ENCODE measurements at places on chromosomes 5 and 9. TPM values are rescaled to one million over a fixed set of nuclear protein-coding genes. Genes with fewer than 3 reads are reported as not detected.

The IL3 gene
- polyA plus RNA-seq: not detected

The CDX1 gene
- 196 TPM for polyA plus RNA-seq

DNA sequence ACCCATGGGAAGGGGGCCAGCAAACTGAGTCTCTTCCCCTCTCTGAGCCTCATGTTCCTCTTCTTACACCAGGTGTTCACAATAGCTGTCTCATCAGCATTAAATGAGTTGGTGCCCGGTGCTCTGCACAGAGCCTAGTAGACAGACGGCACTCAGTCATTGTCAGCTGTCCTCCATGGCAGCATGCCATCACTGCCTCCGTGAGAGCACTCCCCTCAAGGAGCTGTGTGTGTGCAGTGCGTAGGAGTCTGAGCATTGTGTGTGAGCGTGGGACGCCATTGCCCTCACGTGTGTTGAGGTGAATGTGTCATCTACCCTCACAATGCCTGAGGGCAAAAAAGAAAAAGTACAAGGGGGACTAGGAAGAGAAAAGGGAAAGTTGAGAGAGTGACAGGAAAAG, 536.5 kb downstream of the CDK5RAP2 start:
- no peak overlapping the region for H3K27ac ChIP-seq
- no peaks in the 10 kb centered on the region for H3K4me1 ChIP-seq
- DNase-seq: no peak

DNA sequence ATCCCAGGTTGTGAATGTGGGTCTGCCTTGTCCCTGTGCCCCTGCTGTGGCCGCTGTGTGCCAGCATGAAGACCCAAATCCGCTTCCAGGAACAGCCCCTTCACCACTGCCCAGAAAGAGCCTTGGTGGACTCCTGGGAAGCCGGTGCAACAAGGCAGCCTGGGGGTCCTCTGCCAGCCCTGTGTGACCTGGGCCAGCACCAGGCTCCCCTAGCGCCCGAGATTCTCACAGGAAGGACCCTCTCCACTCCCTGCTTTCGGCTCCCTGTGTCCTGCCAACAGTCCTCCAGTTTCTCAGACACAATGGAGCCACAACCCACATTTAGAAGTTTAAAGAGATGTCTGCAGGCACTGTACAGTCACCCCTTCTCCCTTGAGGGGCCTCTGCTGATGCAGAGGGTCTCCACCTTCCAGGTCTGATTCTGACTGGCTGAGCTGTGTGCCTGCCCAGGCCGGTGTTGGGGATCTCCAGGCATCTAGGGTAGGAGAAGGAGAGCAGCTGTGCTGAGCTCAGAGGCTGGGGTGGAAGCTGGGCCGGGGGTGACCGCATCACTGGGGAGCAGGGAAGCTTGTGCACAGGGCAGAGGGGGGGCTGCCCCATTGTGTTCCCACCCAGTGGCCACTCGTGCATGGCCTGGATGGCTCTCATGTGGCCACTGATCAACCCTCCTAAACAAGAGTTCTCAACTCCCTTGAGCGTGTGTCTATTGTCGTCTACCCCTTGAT, 174.0 kb downstream of the IRX2 start:
- no peaks in the 10 kb centered on the region for H3K36me3 ChIP-seq
- H3K4me3 ChIP-seq: no peak overlapping the region
- DNase-seq: no peak

- H3K27me3 ChIP-seq: peaks cover 27% of the 10 kb centered on the region
- no peaks in the 10 kb centered on the region for H3K4me1 ChIP-seq
- no peaks in the 10 kb centered on the region for H3K36me3 ChIP-seq
These were observed 10.7 kb upstream of the POU4F3 start for GRCh38 chr5:146327989-146328388.

DNA sequence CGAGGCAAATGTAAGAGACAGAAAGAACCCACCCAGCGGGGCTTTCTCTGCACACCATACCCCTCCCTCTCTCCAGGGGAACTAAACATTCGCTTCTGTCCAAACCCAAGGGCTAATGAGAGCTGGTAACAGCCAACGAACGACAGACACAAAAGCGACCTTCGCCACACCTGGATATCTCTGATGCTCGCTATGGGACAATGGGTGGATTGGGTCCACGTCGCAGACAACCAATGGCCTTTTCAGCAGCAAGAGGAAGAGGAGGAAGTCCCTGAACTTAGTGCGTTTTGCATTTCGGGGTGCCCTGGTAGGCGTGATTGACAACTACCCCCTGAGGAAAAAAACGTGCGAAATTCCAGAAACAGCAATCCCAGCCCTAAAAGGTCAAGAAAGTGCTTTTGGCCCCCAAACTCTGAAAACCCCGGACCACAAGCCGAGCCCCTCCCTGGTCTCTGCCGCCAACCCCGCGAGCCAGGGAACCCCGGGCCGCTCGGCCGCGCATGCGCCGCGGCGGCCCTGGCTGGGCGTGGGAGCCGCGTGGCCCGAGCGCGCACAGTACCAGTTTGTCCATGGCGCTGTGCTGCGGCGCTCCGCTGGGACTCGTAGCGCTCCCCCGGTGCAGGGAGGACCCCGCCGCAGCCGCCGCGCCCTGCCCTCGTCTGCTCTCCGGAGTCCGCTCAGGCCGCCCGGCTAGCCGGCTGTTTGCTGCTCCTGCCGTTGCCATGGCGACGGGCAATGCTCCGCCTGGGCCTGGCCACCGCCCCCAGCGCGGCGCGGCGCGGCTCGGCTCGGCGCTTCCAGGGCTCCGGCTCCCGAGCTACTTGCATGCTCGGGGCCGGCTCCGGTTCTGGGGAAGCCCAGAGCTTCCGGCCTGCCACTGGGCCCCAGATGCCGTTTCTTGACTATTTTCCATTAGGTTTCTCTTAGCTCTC, 66.9 kb upstream of the DNAH5 start:
- no peak overlapping the region for H3K27ac ChIP-seq
- peak overlapping the region; percentile 30 for H3K4me3 ChIP-seq
- DNase-seq: peak; percentile 84
- no peaks in the 10 kb centered on the region for H3K36me3 ChIP-seq
- H3K27me3 ChIP-seq: peaks cover 36% of the 10 kb centered on the region

- no peaks in the 10 kb centered on the region for H3K4me1 ChIP-seq
- no peak overlapping the region for H3K27ac ChIP-seq
- no peak overlapping the region for H3K4me3 ChIP-seq
- no peak for DNase-seq
- no peaks in the 10 kb centered on the region for H3K36me3 ChIP-seq
- H3K27me3 ChIP-seq: no peaks in the 10 kb centered on the region
These were observed 201.6 kb upstream of the IRX1 start for GRCh38 chr5:3393920-3394597.

DNA sequence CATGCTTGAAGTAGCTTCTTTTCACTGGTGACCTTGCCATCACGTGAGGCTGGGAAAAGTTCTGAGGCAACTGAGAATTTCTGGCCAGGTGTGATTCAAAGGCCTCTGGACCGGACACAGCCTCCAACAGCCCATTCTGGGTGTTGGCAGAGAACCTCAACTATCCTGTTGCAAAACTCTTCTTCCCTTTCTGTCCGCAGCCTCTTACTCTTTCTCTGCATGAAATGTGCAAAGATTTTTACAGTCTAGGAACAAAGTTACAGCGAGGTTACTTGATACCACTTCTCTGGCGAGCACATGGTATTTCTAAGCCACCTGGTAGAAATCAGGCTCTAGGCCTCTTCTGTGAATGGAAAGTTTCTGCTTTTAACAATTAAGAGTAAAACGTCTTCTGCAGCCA, 79.2 kb downstream of the FREM1 start:
- DNase-seq: no peak
- peaks cover 6% of the 10 kb centered on the region for H3K36me3 ChIP-seq
- no peak overlapping the region for H3K27ac ChIP-seq
- no peak overlapping the region for H3K4me3 ChIP-seq
- no peaks in the 10 kb centered on the region for H3K4me1 ChIP-seq
- H3K27me3 ChIP-seq: no peaks in the 10 kb centered on the region

DNA sequence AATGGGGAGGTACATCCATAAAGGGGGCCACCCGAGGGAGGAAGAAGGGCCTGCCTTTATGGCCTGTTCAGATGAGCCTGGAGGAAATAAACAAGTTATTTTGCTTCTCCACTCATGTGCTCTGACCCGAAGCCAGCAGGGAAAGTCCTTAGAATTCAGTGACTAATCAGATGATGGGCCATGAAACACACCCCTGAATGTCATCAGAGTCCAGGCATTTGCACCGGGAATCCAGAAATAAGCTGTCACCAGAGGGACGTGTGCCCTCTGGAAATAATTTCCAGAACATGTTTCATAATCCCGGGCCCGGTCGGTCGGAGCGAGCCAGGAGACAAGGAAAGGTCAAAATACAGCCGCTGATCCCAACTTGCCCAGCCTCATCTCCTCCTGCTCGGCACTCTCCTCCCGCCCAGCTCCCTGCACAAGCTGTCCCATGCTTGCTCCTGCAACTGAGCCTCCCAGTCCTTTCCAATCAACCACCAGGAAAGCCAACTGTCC, 73.6 kb upstream of the ZNF622 start:
- peak overlapping the region; percentile 95 for H3K27ac ChIP-seq
- peaks cover 16% of the 10 kb centered on the region for H3K4me1 ChIP-seq
- H3K4me3 ChIP-seq: no peak overlapping the region
- H3K36me3 ChIP-seq: no peaks in the 10 kb centered on the region

- peak; percentile 16 for DNase-seq
- H3K4me3 ChIP-seq: no peak overlapping the region
- no peaks in the 10 kb centered on the region for H3K27me3 ChIP-seq
These were observed 41.3 kb downstream of the HABP4 start for GRCh38 chr9:96491079-96491879.

The GRXCR2 gene
- polyA plus RNA-seq: 0.03 TPM

DNA sequence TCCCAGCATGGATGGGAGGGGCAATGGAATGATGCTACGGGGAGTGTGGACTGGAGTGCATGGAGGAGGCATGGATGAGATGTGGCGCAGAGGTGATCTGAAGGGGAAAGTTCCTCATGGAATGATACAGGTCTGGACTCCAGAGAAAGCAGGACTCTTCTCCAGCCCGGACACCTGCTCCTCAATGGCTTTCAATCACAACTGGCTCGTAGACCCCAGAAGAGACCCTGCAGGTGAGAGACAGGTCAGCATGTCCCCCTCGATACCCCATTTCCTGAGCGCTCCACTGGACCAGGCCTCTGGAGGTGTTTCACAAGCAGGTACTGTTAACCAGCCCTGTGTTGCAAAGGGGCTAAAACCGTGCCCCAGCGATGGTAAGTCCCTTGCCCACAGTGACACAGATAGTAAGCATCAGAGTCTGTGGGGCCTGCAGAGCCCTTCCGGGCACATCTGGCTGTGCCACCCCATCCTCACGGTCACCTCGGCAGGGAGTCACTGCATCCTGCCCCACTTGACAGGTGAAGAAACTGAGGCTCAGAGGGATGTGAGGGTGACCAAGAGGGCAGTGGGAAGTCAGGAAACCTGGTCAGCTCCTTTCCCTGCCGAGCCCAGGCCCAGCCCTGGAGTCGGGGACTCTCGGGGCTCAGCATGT, 5.5 kb upstream of the DPM2 start:
- H3K4me1 ChIP-seq: peaks cover 35% of the 10 kb centered on the region
- H3K27ac ChIP-seq: no peak overlapping the region
- DNase-seq: no peak
- H3K4me3 ChIP-seq: no peak overlapping the region

DNA sequence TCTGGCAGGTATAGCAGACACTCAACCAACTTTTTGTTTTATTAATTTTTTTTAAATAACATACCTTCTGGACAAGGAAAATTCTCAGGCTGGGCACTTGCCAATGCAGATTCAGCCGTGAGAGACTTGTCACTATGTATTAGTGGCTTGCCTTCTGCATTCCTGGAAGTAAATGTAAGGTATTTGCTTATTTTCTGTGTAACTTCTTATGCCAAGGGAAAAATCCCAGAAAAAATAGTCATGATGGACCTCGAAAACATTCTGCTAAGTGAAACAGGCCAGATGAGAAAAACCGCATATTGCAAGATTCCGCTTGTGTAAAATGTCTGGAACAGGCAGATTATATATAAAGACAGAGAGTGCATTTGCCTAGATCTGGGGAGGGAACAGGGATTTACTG, 260.3 kb upstream of the DAPK1 start:
- DNase-seq: no peak
- no peaks in the 10 kb centered on the region for H3K27me3 ChIP-seq
- no peaks in the 10 kb centered on the region for H3K4me1 ChIP-seq
- no peaks in the 10 kb centered on the region for H3K36me3 ChIP-seq

- H3K4me1 ChIP-seq: no peaks in the 10 kb centered on the region
- no peak for DNase-seq
- H3K27me3 ChIP-seq: no peaks in the 10 kb centered on the region
- peak overlapping the region; percentile 60 for H3K27ac ChIP-seq
These were observed 486.6 kb downstream of the CCDC171 start for GRCh38 chr9:16039218-16039987.

The INVS gene
- 15.8 TPM for polyA plus RNA-seq

The PRR7 gene
- polyA plus RNA-seq: 1.7 TPM

The COX7C gene
- polyA plus RNA-seq: 923 TPM

The NDFIP1 gene
- polyA plus RNA-seq: 71.6 TPM

- no peaks in the 10 kb centered on the region for H3K27me3 ChIP-seq
- no peaks in the 10 kb centered on the region for H3K36me3 ChIP-seq
- no peak overlapping the region for H3K4me3 ChIP-seq
- no peak overlapping the region for H3K27ac ChIP-seq
- no peaks in the 10 kb centered on the region for H3K4me1 ChIP-seq
These were observed 62.8 kb upstream of the IL33 start for GRCh38 chr9:6152788-6153187.

DNA sequence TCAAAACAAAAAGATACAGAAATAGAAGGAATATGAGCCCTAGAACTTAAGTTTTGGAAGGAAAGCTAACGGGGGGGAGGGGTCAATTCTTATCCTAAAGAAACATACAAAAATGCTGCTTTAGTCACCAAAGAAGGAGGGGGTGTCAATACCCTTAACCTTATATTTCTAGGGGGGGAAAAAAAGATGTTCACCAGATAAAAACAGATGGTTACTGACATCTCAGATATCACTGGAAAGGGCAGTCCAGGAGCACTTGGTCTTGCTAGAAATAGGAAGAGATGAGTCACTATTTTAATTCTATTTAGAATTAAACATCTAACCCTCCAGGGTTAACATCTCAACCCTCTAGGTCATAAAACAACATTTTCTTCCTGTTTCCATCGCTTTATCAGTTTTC, 1.7 kb downstream of the DIAPH1 start:
- peak overlapping the region; percentile 98 for H3K27ac ChIP-seq
- peak overlapping the region; percentile 93 for H3K4me3 ChIP-seq
- no peaks in the 10 kb centered on the region for H3K27me3 ChIP-seq
- peaks cover 9% of the 10 kb centered on the region for H3K4me1 ChIP-seq
- H3K36me3 ChIP-seq: peaks cover 18% of the 10 kb centered on the region
- no peak for DNase-seq

The ORM1 gene
- 0.09 TPM for polyA plus RNA-seq

DNA sequence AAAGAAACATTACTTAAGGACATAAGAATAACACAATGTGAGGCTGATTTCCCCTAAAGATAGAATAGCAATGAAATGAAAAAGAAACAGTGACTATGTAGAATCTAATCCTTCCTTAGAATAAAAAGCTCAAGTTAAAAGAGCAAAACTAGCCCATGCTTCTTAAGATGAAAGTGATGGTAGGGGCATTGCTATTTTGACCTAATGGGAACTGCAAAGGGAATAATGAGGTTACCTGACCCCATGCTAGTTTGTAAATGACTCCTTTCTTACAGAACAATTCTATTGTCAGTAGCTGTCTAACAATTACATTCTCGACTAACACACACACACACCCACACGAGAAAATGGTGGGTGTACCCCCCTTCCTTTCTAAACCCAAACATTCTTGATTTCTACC, 575.8 kb downstream of the CSNK1G3 start:
- H3K36me3 ChIP-seq: no peaks in the 10 kb centered on the region
- no peak for DNase-seq
- H3K27ac ChIP-seq: no peak overlapping the region
- H3K27me3 ChIP-seq: no peaks in the 10 kb centered on the region

- H3K27ac ChIP-seq: peak overlapping the region; percentile 51
- no peaks in the 10 kb centered on the region for H3K36me3 ChIP-seq
- DNase-seq: peak; percentile 75
- H3K4me1 ChIP-seq: peaks cover 19% of the 10 kb centered on the region
- peaks cover 27% of the 10 kb centered on the region for H3K27me3 ChIP-seq
These were observed 3.7 kb upstream of the STXBP1 start for GRCh38 chr9:127608104-127608966.

The PTGDS gene
- 4.6 TPM for polyA plus RNA-seq

The CAVIN4 gene
- polyA plus RNA-seq: 1.0 TPM

Data from large intestine (tissue), 12 donors.